Neuronal stem cell (in vitro differentiated cells): ENCODE measurements at places on chromosomes 16 and 17.

DNA sequence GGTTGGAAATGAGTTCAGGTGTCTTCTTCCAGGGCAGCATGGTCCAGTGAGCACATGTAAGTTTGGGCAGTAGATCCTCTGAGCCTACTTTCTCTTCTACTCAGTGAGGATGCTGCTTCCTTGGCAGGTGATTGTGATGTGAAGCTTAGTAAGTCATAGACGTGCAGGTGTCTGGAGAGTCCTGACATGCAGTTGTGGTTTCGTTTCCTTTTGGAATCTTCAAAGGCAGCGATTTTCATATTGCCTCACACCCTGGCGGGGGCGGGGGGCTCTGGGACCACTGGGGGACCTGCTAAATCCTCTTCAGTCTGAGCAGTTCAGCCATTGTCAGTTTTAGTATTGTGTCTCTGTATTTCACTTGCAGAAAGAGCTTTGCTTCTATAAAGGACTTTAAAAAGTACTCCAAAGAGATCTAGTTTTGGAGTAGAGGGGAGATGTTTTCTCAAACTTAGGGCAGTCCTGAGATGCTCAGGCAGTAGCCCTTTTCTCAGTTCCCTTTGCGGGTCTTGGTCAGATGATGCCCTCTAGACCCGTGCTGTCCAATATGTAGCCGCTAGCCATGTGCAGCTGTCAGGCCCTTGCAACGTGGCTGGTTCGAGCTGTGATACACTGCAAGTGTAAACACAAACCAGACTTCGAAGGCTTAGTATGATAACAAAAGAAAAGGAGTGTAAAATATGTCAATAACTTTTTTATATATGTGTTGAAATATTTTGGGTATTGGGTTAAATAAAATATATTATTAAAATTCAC, 4.0 kb upstream of the CDK5R1 start:
- no peak for DNase-seq

DNA sequence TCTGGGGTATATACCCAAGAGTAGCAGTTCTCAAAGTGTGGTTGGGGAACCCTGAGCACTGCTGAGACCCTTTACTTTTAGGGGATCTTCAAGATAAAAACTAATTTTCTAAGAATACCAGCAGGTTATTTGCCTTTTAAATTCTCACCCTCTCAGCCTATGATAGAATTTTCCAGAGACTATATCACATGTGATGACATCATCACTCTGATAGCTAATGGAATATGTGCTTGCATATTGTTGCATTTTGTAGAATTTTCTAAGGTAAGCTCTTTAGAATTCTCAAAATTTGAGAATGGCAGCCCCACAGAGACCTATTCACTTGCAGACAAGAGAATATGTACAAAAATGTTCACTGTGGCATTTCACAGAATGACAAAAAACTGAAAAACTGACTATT, 181.1 kb downstream of the MYO1D start:
- no peak for DNase-seq

DNA sequence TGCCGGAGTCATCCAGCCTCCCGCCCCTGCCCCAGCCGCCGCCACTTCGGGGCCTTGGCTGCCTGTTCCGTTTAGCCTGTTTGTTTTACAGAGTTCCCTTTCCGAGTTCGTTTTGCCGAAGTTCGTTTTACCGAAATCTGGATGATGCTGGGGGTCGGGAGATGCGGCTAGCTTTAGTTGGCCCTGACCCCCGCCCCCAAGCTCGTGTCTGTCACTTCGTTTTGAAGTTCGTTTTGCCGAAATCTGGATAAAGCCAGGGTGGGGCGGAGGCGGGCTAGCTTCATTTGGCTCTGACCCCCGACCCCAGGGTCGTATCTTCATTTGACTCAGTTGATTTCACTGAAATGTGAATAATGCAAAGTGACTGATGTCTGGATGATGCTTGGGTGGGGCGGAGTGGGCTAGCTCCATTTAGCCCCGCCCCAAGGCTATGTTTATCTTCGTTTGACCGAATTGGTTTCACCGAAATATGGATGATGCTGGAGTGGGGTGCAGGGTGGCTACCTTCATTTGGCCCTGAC, 591 bp downstream of the PSMD7 start:
- DNase-seq: no peak

DNA sequence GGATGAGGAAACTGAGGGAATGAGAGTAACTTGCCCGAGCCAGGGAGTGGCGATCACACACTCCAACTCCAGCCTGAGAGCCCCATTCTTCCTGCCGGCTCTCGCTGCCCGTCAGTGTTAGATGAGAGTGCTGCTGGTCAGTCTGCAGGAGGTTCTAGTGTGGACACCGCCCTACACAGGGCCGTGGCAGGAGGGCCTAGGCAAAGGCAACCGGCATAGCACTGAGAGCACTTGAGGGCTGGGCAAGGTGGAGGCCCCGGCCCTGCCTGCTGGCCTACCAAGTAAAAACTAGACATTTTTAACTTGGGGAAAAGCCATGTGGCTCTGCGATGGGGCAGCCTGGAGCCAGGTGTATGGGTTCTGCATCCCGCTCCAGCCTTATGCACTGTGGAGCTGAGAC, 354.8 kb downstream of the SEC14L1 start:
- DNase-seq: no peak

DNA sequence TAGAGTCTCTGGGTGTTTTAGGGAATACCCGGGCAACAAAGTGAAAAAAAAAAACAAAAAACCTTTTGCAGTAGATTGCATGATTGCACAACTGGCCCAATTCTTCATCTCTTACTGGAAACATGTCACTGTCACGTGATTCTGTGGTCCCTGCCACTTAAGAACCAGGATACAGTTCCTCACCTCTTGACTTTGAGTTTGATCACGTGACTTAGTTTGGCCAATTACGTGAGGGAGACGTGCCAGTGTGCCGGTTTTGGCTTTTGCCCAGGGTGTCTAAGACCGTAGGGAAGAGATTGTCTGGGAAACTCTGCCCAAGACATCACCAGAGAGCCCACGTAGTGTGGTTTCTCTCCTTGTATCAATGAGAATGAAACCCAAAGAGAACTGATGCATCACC, 88.7 kb downstream of the GRIN2A start:
- DNase-seq: no peak

DNA sequence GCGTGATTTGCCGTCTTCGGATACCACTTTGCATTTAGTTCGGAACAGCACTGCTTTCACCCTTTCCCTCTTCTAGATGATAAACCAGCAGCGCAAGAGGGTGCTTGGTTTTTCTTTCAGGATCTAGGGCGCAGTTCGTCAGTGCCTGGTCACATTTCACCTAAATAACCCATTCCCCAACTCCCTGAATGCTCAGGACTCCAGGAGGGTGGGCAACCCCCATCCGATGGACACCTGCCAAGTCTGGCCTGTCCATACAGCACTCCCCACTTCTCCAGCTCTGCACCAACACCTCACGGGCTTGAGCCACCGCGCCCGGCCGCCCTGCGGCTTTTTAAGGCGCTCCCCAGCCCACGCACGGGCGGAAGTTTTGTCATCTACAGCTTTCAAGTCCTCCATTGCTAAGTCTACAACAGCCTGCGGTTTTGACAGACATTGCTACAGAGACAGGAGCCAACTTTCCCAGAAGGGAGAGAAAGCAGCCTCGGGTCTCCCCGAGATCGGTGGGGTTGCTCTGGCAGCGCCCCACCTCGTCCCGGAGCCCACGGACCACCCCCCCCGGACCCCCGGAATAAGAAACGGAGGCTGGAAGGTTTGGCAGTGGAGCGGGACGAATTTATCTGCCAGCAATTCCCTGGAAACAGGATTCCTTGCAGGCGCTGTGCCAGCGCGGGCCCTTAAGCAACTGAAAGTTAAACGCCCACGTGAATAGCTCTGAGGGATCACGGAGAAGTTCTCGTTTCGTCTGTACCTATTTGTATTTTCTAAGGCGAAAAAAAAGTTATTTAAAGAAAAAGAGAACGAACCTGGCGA, 38.6 kb upstream of the SLFN13 start:
- no peak for DNase-seq

- DNase-seq: no peak
Measured at GRCh38 chr17:31967648-31968047, 30.8 kb downstream of the SUZ12 start.

GRCh38 chr17:55873017-55873758, 122.3 kb downstream of the PCTP start:
- no peak for DNase-seq

DNA sequence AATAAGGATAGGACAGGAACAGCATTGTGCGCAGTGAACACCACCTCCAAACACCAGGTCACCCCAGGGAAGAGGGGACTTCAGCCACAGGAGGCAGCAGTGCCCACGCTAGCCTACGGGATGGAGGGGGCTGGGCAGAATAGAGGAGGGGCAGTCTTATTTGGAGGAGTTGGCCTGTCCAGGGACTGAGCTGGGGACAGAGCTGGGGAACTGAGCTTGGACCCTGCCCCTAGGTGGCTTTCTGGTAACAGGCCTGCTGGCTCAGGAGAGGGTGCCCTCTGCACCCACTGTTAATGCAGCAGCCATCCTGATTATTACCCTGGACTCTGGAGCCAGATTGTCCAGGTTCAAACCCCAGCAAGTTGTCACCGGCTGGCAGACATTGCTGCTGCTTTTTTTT, 9.3 kb downstream of the CCDC102A start:
- DNase-seq: no peak

DNA sequence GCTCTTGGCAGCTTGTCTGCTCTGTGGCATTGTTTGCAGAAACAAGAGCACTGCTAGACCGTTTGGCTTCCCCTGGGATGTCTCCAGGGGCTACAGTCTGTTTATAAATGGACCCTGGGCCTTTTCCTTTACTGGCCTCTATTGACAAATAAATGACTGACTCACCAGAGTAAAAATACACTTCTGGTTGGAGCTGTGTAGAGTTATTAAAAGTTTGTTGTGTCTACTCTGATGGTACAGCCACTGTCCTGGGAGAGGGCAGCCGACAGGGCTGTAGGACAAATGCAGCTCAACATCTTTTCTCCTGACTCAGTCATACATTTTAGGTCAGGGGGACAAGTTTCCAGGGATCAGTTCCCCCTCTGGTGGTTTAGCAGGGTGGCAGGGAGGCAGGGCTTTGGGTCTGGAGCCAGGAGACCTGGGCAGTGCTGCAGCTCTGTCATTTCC, 30.0 kb downstream of the FOXL1 start:
- no peak for DNase-seq

DNA sequence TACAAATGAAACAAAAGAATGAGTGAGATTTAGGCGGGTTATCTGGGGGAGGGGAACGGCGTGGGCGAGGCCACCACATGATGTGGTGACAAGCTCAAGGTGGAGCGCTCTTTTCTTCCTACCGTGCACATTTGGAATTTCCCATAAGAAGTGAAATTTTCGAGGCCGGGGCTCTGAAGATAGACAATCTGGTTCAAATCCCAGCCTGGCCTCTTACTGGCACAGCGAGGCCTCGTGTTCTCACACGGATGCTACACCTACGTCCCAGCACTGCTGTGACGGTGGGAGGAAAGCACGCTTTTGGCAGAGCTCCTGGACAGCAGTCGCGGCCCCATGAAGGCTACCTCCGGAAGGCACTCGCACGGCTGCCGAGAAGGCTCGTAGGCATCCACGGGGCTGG, 25.2 kb downstream of the ZDHHC7 start:
- no peak for DNase-seq

DNA sequence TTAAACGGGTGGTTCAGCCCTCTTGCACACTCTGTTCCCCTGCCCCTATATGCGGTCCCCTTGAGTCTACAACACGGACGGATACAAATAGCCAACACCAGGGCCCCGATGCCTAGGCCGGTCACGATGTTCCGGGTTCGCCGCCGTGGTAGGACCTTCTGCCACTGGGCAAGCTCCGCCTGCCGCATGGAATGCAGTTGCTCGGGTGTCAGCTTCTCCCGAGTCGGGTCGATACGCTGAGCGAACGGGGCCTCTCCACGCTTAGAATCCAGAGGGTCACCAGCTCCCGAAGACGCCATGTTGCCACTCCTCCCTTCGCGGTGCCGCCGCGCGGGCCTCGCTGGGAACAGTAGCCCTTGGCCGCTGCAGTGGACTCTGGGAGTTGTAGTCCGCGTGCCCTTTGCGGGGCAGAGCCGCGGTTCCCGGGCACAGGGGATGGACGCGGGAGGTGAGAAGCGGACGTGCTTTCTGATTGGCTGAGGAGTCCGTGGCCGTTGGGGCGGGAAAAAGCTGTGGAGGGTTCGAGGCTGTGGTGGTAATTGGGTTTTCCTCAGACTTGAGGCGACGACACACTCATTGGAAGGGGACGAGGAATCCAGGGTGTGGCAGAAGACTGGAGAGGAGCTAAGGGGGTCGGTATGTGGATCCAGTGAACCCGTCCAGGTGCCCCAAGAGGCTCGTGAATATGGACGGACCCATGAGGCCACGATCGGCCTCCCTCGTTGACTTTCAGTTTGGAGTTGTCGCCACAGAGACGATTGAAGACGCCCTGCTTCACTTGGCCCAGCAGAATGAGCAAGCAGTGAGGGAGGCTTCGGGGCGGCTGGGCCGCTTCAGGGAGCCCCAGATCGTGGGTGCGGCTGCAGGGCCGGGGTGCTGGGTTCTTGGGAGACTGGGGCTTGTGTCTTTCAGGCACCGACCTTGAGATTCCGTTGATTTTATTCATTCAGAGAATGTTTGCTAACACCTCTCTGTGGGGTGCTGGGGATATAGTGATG, at the start of the genes CNTD1 and COA3:
Gene CNTD1, plus strand, starts transcription at position 479 of the 998 bp plus-strand sequence. Its CDS starts 207 bp downstream, at position 686.
Gene COA3, minus strand, starts transcription at position 322 of the 998 bp plus-strand sequence. Its CDS starts 23 bp downstream, at position 299.
- peak; percentile 77 for DNase-seq
